Stomach (tissue), 19 donors: ENCODE measurements at places on chromosomes 3 and 15. TPM values are rescaled to one million over a fixed set of nuclear protein-coding genes. Genes with fewer than 3 reads are reported as not detected.

DET1 gene
- total RNA-seq = 7.1 TPM

CPNE4 gene
- total RNA-seq = 3.5 TPM

CD200R1 gene
- total RNA-seq = not detected

GOLGA6D gene
- total RNA-seq = not detected

DNA sequence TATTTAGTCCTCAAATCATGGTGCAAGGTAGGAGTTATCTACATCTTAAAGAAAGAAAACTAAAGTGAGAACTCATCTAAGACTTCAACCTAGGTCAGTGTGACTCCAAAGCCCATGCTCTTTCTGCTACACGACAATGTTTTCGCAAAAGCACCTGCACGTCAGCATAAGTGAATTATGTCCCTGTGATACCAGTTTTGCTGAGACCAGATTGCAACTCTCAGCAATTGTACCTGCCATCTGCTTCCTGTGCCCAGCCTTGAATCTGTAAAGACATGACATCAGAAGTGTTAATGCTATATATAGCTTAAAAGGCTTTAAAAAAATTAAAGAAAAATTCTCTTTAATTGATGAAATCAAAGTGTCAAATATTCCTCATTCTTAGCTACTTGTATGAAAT is 43.4 kb downstream of the RETNLB start:
- H3K27me3 ChIP-seq = no peaks in the 10 kb centered on the region
- H3K4me3 ChIP-seq = no peak overlapping the region
- no peaks in the 10 kb centered on the region for H3K4me1 ChIP-seq
- H3K27ac ChIP-seq = no peak overlapping the region
- no peaks in the 10 kb centered on the region for H3K36me3 ChIP-seq

- DNase-seq = no peak
- no peaks in the 10 kb centered on the region for H3K27me3 ChIP-seq
- H3K36me3 ChIP-seq = no peaks in the 10 kb centered on the region
Measured at GRCh38 chr15:63551400-63551799, 45.8 kb upstream of the FBXL22 start.

DNA sequence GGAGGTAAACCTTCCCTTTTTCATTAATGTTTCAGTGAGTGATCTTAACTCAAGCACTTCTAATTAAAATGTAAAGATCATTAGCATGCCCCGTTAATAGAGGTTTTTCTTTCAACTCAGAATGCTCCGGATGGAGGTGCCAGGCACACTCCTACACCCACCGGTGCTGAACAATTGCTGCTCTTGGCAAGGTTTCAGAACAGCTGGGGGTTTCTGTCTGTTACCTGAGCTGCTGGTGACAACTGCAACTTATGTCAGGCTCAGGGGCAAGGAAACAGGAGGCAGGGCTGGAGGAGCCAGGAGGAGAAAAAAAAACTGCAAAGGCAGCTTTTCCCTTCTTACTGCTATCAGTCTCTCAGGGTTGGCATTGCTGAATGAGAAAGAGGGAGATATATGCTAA is 250.1 kb downstream of the DIPK2A start:
- H3K4me1 ChIP-seq = no peaks in the 10 kb centered on the region
- H3K27me3 ChIP-seq = no peaks in the 10 kb centered on the region
- H3K4me3 ChIP-seq = no peak overlapping the region
- no peaks in the 10 kb centered on the region for H3K36me3 ChIP-seq
- no peak overlapping the region for H3K27ac ChIP-seq

DNA sequence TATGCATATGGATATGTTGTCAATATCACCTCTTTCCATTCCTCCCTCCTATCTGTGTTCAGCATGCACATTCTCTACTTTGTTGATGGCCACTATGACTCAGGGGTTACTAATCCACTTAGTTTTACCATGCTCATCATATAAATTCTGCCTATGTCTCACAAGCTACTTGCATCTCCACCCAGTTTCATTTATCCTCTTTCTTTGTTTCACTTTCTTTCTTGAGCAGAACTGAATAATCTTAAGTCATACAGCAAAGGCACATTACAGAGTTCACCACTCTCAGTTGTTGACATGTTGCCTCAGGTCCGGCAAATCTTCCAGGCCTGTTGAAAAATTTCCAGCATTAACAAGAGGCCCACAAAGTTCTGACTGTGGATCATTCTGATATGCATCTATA is 71.5 kb downstream of the SSR3 start:
- peak overlapping the region; percentile 81 for H3K27ac ChIP-seq
- peaks cover 21% of the 10 kb centered on the region for H3K4me1 ChIP-seq
- H3K36me3 ChIP-seq = no peaks in the 10 kb centered on the region
- H3K27me3 ChIP-seq = no peaks in the 10 kb centered on the region
- no peak for DNase-seq

GRCh38 chr3:128554100-128554464 is 61.1 kb upstream of the GATA2 start:
- H3K4me3 ChIP-seq = no peak overlapping the region
- no peak overlapping the region for H3K27ac ChIP-seq
- peaks cover 8% of the 10 kb centered on the region for H3K4me1 ChIP-seq
- no peaks in the 10 kb centered on the region for H3K36me3 ChIP-seq
- peaks cover 12% of the 10 kb centered on the region for H3K27me3 ChIP-seq
- no peak for DNase-seq

DNA sequence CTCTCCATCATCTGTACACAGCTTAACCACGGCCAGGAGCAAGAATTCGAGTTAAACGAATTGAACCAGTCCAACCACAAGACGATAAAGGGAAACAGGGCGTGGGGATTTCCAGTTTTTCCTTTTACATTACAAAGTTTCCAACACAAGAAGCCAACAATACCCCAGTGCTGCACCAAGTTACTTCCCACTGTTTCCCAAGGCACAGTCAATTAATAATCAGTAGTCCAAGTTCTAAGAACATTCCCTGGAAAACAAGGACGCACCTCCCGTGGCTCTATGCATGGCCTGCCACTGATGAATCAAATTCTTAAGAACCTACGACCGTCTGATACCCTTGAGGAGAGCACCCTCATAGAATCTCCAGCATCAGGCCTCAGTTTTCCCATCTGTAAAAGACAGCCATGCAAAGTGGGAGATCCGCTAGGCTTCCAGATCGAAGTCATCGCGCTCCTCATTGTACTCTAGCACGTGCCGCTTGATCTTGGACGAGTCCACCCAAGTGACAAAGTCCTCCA is 774 bp downstream of the IMP3 start:
- H3K4me3 ChIP-seq = peak overlapping the region; percentile 94
- H3K27me3 ChIP-seq = no peaks in the 10 kb centered on the region
- H3K36me3 ChIP-seq = no peaks in the 10 kb centered on the region
- H3K27ac ChIP-seq = peak overlapping the region; percentile 93

DNA sequence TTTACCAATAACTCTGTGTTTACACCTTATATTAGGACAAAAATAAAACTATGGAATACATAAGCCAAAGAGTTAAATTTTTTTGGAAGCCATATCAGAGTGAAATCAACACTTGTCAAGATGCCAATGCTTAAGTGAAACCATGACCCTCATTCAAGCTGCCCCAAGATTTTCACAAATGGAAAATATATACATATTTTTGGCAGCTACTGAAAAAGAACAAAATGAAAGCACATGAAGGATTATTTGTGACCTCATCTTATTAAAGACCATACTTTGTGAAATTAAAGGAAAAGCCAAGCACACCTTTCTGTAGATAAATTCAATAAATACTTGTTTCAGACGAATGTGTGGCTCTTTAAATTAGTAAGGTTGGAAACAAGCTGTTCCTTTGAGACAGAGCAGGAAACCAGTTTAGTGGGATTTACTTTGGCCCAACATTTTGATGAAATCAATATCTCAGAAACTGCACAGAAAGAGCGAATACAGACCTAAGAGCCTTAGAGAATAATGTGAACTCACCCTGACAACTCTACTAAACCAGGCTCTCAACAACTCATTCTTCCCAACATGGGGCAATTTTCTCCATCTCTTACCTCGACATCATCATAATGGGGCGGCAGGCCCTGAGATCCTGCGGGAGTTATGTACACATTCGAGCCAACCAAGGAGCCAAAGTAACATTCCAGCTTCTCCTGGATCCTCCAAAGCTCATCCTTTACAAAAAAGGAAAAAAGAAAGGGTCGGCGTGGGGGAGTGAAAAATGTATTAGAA is 11.1 kb downstream of the RIOX2 start:
- DNase-seq = peak; percentile 44
- peaks cover 14% of the 10 kb centered on the region for H3K4me1 ChIP-seq
- H3K4me3 ChIP-seq = no peak overlapping the region
- no peaks in the 10 kb centered on the region for H3K27me3 ChIP-seq
- H3K27ac ChIP-seq = no peak overlapping the region

GRCh38 chr3:164459521-164460151 is 618.7 kb downstream of the SI start:
- no peak overlapping the region for H3K4me3 ChIP-seq
- H3K27me3 ChIP-seq = no peaks in the 10 kb centered on the region
- H3K4me1 ChIP-seq = no peaks in the 10 kb centered on the region
- H3K27ac ChIP-seq = no peak overlapping the region

- no peak for DNase-seq
- H3K27me3 ChIP-seq = no peaks in the 10 kb centered on the region
- no peaks in the 10 kb centered on the region for H3K36me3 ChIP-seq
- no peaks in the 10 kb centered on the region for H3K4me1 ChIP-seq
- H3K4me3 ChIP-seq = no peak overlapping the region
Measured at GRCh38 chr3:178646186-178646862, 110.1 kb downstream of the KCNMB2 start.

DNA sequence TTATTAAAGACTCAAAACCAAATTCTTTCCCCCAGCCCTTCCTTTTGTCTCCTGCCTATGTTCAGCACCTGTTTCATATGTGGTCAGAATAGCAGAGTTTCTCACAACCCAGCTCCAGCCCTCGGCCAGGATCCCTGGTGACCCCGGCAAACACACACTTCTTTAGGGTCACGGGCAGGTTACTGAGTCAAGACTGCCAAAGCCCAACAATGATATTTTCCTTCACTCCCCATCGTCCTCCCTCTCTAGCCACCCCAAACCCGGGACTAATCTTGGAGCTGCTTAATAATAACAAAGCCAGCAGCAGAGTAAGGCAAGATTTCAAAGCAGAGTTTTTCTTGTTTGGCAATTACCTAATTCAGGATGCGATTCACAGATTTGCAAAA is 25.5 kb downstream of the RARB start:
- DNase-seq = no peak
- no peak overlapping the region for H3K4me3 ChIP-seq
- H3K27ac ChIP-seq = no peak overlapping the region
- no peaks in the 10 kb centered on the region for H3K36me3 ChIP-seq

GRCh38 chr15:85289677-85290365 is 90.6 kb upstream of the AKAP13 start:
- DNase-seq = peak; percentile 66
- no peaks in the 10 kb centered on the region for H3K27me3 ChIP-seq
- H3K36me3 ChIP-seq = no peaks in the 10 kb centered on the region
- no peaks in the 10 kb centered on the region for H3K4me1 ChIP-seq
- no peak overlapping the region for H3K4me3 ChIP-seq
- no peak overlapping the region for H3K27ac ChIP-seq

DNA sequence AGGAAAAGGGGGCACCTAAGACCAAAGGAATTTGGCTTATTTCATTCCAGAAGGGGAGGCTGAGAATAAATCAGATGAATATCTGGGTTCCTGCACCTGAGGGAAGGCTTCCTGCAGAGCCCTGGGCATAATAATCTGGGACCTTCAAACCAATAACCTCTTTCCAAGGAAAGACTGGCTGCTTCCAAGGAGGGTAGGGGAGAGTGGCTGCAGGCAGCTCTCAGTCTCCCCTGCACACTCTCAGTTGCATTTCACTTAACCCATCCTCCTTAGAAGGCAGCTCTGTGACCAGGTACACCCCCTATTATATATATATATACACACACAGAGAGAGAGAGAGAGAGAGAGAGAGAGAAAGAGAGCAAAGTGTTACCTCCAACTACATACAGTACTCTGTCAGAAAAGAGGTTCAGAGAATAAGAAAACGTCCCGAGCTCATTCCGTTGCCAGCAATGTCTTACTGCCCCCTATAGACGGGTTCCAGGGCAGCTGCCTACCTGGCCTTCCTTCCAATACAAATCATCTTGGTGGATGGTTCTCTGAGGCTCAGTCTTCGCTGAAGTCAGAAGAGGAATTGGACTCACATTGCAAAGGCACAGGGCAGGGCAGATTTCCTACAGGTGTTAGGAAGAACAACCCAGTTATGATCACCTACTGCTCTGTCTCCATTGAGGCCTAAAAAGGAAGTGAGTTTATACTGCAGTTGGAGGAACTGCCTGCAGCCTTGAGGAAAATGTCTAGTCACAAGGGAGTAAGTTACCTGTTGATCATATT is 26.1 kb downstream of the CAPN3 start:
- H3K36me3 ChIP-seq = peaks cover 4% of the 10 kb centered on the region
- no peak overlapping the region for H3K4me3 ChIP-seq
- peak; percentile 71 for DNase-seq
- H3K27me3 ChIP-seq = no peaks in the 10 kb centered on the region

GRCh38 chr15:78691851-78692421 is 50.9 kb upstream of the CHRNB4 start:
- no peaks in the 10 kb centered on the region for H3K36me3 ChIP-seq
- H3K27ac ChIP-seq = no peak overlapping the region
- H3K27me3 ChIP-seq = no peaks in the 10 kb centered on the region
- DNase-seq = no peak
- H3K4me1 ChIP-seq = no peaks in the 10 kb centered on the region

DNA sequence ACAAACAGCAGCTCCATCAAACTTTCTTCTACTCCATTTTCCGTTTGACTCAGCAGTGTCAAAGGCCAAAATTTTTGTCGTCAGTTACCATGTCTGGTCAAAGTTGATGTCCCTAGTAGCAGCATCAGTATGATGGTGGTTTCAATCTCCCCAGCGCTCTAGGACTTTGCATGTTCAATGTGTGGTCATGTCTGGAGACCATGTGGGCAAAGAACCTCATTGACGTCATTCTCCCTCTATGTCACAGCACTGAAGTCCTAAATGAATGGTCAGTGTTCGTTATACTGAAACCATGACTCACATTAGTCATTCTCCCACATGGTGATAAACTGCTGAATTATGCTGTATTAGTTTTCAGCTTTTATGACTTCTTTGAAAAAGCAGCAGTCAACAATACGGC is 23.2 kb downstream of the SHC4 start:
- no peak overlapping the region for H3K27ac ChIP-seq
- no peak overlapping the region for H3K4me3 ChIP-seq
- no peaks in the 10 kb centered on the region for H3K27me3 ChIP-seq
- no peak for DNase-seq

GRCh38 chr15:66679061-66679656 is 22.9 kb upstream of the SMAD6 start:
- no peak overlapping the region for H3K27ac ChIP-seq
- H3K4me3 ChIP-seq = no peak overlapping the region
- no peaks in the 10 kb centered on the region for H3K36me3 ChIP-seq
- H3K4me1 ChIP-seq = no peaks in the 10 kb centered on the region
